ENCODE measurements at places on chromosomes 1 and 21. TPM values are rescaled to one million over a fixed set of nuclear protein-coding genes. Genes with fewer than 3 reads are reported as not detected.
A peak's percentile ranks its signal among the peaks of the same experiment; 100 is the strongest.

DNA sequence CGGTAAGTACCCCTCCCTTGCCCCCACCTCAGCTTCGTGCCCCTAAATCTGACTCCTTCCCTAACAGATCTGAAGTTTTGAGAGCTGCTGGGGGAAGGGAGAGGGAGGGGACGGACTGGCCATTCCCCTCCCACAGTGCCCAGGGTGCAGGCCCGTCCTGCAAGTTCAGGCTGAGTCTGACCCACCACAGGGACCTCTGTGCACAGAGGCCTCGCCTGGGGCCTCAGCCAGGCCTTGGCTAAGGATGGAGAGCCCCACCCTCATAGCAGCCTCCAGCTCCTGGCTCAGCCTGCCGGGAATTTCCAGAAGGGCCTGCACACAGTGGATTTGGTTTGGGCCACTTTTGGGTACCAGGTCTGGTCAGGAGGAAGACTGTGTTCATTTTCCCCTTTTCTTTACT, 31.2 kb upstream of the TNFRSF1B start:
- no peak for DNase-seq

- no peak for DNase-seq
Measured at GRCh38 chr1:170583186-170583585, 51.2 kb downstream of the GORAB start.

DNA sequence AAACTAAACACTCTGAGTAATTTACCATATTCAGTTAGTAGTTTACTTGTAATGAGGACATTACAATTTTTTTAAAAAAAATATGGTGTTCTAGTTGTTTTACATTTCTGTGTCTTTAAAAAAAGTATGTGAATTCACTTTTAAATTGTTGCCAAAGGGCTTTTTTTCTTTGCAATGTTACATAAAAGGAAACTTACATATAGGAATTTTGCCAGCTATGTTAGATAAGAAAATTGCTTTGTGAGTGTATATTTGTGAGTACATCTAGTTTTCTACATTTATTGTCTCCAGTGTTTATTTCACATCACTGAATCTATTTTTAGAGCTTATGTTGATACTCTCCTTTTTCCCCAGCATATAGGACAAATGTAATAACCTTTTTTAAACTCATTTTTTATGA, 206.8 kb downstream of the GPR52 start:
- no peak for DNase-seq

DNA sequence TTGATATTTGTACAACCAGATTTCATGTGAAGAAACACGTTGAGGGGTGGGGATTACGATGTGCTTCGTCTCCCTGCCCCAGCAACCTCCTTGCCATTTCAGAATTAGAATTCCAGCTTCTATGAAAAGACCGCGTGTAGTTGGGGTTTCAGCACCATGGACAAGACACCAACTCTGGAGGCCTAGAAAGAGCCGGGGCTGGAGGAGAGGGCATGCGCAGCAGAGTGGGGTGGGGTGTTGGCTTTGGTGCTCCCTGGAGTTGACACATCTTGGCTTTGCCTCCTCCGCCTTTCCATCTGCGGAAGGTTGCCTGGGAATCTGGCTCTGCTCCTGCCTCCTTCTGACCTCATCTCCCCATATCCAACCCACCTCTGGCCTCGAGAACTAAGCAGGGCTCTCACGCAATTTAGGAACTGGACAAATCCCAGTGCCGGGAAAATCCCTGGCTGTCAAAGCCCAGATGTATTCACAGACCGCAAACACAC, 11.8 kb downstream of the HTR6 start:
- peak; percentile 59 for DNase-seq

DNA sequence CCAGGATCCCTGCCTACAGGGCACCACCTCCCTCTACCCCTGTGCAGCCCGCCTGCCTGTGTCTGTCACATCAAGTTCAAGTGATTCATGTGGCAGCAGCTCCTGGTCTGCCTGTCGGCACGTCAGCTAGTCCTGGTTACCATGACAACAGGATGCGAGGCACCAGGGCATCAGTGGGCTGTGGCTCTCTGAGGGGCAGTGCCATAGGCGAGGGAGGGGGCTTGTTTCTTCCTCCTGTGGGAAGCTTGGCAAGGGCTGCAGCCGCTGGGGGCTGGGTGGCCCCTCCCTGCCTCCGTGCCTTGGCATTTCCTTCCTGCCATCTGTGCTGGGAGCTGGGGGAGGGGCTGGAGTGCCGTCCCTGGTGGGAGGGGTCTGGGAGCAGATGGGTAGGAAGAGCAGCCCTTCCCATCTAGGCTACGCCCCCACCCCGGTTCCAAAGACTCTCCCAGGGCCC, 43.1 kb downstream of the FOXO6 start:
- DNase-seq: no peak

SPATA21 gene
- not detected for total RNA-seq

- no peak for DNase-seq
Measured at GRCh38 chr1:178371933-178372388, 124.8 kb downstream of the CLEC20A start.

- DNase-seq: no peak
Measured at GRCh38 chr21:27261676-27262075, 294.8 kb upstream of the ADAMTS5 start.

DNA sequence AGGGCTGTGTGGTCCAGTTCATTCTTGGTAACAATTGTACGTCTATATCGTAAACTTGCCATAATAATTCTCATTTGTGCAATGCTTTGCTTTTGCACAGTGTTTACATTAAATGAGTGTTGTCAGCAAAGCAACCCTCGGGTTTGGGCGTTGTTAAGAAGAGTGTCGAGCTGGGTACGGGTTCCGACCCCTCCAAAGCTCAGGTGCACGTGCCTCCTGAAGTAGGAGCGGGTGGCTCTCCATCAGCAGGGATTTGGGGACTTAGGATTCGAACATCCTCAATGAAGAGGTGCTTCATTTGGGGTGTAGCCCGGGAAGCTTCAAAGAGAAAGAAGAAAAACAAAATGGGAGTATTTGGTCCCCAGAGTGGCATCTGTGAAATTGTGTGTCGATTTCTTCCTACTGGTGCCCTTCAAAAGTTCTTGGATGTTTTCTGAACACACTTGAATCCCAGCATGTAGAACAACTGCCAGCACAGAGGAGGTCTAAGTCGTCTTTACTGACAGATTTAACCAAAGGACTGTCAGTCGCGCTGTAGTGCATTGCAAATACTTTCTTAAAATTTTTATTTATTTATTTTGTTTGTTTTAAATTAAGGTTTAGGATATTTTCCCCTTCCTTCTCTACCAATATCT, 1.1 kb downstream of the TRIM58 start:
- no peak for DNase-seq

AJAP1 gene
- under 0.01 TPM for total RNA-seq

FCRL4 gene
- not detected for total RNA-seq

ALPL gene
- total RNA-seq: 0.56 TPM

DIRAS3 gene
- total RNA-seq: 8.6 TPM

GUCA2B gene
- not detected for total RNA-seq

DNA sequence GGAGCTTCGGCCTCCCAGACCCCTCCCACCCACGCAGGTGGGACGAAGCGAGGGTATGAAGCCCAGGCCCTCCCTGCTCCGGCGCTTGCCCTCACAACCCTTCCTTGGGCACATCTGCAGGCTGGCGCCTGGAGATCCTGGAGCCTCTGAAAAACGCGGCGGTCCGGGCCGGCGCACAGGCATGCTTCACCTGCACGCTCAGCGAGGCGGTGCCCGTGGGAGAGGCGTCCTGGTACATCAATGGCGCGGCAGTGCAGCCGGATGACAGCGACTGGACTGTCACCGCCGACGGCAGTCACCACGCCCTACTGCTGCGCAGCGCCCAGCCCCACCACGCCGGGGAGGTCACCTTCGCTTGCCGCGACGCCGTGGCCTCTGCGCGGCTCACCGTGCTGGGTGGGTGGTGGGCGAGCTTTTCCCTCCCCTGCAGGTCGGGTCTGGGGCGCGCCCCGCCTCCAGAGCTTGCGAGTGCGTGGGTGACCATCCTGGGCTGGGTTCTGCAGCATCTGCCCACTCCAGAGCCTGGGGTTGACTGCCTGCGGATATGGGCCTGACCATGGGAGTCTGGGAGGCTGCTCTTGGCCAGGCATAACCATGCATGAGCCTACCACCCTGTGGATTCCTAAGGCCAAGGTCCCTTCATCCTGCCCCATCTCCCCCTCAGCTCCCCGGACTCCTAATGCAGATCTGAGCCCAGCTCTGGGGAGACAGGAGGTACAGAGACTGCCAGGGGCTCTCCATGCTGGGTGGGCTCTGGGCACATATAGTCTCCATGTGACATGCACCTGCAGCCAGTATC, 89.8 kb downstream of the TRIM11 start:
- no peak for DNase-seq

DNA sequence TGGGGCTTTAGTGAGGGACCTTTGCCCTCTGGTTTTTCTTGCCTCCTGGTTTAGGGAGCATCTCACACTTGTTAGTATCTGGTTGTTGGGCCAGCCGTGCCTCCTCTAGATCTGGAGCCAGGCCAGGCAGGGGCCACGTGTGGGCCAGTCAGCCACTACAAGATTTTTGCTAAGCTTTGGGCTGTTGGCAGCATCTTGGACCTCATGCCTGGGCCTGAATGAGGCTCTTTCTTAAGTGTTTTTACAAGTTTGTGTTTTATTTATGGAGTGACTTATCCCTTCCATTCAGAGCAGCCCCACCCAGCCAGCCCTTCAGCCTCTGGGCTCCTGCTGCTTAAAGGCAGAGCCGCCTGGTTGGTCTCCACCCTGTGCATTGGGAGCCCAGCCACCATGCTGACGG, 1.6 kb upstream of the SH3BGRL3 start:
- peak; percentile 77 for DNase-seq

KRTAP19-1 gene
- total RNA-seq: not detected

DNA sequence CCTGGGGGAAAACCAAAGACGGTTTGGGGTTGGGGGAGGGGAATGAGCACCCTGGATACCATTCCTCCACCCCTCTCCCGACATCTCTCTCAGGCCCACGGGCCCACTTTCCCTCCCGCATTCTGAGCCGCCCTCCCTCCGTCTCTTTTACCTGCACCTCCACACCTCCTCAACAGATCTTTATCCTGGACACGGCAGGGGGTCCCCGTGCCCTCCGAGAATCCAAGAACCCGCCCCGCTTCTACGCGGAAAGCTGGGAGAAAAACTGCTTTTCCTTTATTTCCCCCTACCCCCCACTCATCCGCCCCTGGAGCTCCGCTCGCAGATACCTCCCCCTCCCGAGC, 108.8 kb downstream of the NAV1 start:
- DNase-seq: no peak

- no peak for DNase-seq
Measured at GRCh38 chr21:42580076-42580792, 66.6 kb downstream of the SLC37A1 start.

- no peak for DNase-seq
Measured at GRCh38 chr1:40606978-40607377, 58.5 kb downstream of the RIMS3 start.

CHRM3 gene
- not detected for total RNA-seq

GRHL3 gene
- not detected for total RNA-seq

DNA sequence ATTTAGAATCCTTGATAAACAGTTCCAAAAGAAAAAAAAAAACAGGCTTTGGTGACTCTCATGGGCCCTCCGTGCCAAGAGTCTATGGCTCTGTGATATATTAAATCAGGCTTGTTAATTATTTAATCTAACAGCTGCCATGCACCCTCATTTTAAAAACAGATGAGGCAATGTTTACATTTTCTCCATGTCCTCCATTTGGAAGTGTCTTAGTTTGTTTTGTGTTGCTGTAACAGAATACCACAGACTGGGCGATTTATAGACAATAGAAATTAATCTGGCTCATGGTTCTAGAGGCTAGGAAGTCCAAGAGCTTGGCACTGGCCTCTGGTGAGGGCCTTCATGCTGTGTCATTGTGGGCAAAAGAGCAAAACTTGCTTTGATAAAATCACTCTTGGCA, 58.0 kb downstream of the B3GALT5 start:
- no peak for DNase-seq
